ENCODE measurements at places on chromosomes 12 and 14. TPM values are rescaled to one million over a fixed set of nuclear protein-coding genes. Genes with fewer than 3 reads are reported as not detected.

Gene APOLD1
- 3.3 TPM for total RNA-seq

Gene MDM2
- 225 TPM for total RNA-seq

Gene FBRSL1
- total RNA-seq = 12.3 TPM

Gene SIX1
- total RNA-seq = 21.5 TPM

Gene TIMM9
- total RNA-seq = 24.2 TPM

Gene RIMBP2
- not detected for total RNA-seq

Gene CRACR2A
- 13.8 TPM for total RNA-seq

Gene CACNA1C
- 19.2 TPM for total RNA-seq

Gene KRT72
- not detected for total RNA-seq

Gene OTX2
- not detected for total RNA-seq

Gene FOXN4
- not detected for total RNA-seq

Gene BATF
- 0.72 TPM for total RNA-seq

Gene BCL7A
- 4.4 TPM for total RNA-seq

Gene IL22
- total RNA-seq = not detected

DNA sequence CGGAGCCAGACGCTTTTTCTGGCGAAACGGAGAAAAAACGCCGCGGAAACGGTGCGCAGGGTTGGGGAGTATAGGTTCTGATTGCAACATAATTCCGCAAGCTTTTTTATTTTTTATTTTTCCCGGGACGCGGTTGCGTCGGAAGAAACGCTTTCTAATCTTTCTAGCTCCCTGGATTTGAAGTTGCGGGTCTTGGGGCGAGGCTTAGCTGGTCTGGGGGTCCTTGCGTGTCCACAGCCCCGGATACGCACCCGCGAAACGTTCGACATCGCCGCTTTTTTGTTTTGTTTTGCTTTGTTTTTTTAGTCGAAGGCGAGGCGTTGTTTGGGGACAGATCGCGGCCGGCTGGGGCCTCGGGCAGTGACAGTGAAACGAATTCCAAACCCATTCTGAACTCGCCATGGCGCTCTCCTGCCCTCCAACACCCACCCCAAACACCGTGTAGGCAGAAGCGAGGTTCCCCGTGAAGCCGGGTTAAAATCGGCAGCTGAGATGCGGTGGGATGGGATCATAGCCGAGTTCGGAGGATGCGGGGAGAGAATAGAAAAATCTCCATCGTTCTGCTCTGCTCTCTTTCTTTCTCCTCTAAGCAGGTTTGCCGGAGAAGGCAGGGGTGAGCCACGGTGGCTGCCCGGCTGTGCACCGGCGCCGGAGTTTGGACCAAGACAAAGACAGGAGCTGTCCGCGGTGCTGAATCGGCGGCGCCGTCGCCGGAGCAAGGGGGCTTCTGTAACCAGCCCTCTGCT, 8.1 kb upstream of the LHX5 start:
- peak; percentile 94 for DNase-seq

DNA sequence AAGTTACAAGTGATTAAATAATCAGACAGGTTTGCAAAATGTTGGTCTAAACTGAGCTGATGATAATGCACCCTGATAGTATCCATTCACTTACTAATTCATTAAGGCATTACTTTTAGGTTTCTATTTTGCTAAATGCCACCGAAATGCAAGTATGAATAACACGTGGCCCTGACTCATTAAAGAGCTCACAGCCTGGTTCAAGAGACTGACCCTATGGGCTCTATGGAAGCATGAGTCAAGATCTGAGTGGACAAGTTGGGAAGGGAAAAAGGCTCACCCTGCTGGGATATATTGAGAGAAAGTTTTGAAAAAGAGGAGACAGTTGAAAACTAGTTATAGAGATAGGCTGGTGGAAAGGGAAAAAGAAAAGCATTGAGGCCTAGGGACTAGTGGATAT, 14.8 kb upstream of the LRRC9 start:
- DNase-seq = no peak

DNA sequence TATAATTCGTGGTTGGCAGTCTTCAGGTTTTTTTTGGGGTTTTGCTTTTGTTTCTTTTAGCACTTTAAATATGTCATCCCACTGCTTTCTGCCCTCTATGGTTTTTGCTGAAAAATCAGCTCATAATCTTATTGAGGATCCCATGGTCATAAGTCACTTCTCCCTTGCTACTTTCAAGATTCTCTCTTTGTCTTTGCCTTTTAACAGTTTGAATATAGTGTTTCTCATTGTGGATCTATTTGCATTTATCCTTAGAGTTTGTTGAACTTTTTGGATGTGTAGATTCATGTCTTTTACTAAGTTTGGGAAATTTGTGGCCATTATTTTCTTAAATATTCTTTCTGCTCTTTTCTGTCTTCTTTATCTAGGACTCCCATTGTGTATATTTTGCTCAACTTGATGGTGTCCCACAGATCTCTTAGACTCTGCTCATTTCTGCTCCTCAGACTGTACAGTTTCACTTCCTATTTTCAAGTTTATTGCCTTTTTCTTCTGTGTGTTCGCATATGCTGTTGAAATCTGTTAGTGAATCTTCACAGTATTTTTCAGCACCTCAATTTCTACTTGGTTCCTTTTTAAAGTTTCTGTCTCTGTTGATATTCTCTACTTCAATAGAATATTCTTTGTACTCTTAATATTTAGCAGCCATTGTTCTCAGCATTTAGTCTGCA, 70.8 kb downstream of the WNK1 start:
- no peak for DNase-seq

GRCh38 chr14:91878274-91878673, 10.9 kb upstream of the TC2N start:
- no peak for DNase-seq

DNA sequence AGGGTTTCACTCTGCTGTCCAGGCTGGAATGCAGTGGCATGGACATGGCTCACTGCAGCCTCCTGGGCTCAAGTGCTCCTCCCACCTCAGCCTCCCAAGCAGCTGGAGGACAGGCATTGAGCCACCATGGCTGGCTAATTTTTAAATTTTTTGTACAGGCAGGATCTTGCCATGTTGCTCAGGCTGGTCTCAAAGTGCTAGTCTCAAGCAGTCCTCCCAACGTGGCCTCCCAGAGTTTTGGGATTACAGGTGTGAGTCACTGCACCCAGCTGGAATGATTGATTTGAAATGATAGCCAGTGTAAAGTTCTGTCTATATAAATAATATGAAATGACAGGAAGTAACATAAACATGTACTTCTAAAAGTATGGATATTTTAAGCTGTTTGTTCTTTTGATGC, 172.7 kb downstream of the FUT8 start:
- DNase-seq = no peak

- DNase-seq = peak; percentile 85
Measured at GRCh38 chr12:22978962-22979361, 354.0 kb downstream of the ETNK1 start.

DNA sequence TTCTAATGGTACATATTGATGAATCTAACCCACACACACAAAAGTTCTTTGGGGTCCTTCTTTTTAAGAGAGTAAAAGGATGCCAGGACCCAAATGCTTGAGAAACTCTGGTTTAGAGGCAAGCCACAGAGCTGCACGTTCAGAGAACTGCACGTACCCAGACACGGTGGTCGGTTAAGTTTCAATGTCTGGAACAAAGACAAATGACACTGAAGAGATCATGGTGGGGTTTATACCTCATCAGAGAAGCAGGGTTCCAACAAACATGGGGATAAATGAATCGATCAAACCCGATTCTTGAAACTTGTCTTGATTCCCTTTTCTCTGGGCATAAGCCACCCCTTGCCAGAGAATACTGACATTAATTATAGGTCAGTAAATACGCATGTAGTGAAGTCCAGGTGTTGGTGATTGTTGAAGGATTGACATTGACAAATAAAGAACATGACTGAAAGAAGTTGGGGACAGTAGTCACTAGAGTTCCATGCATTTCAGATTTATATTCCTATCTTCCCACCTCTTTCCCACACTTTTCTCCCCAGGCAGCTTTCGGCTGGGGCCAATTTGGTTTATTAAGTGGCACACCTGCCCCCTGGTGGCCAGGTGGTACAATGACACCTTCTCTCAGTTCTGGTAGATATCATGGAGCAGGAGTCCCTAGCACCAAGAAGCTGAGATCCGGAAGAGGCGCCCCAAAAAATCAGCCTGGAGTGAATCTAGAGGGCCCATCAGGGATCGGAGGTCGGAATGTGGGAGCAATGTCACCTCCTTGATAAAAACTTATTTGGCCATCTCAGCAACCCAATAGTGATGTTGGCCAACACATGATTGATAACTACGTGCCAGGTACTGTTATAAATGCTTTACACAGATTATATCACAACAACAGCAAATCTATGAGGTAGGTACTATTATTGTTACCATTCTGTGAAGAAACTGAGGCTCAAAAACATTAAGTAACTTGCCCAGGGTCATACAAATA, 17.8 kb upstream of the HDAC7 start:
- peak; percentile 92 for DNase-seq

GRCh38 chr14:72549026-72549425, 344.9 kb downstream of the DPF3 start:
- DNase-seq = peak; percentile 91

- DNase-seq = no peak
Measured at GRCh38 chr12:15708396-15709076, 80.7 kb downstream of the EPS8 start.

DNA sequence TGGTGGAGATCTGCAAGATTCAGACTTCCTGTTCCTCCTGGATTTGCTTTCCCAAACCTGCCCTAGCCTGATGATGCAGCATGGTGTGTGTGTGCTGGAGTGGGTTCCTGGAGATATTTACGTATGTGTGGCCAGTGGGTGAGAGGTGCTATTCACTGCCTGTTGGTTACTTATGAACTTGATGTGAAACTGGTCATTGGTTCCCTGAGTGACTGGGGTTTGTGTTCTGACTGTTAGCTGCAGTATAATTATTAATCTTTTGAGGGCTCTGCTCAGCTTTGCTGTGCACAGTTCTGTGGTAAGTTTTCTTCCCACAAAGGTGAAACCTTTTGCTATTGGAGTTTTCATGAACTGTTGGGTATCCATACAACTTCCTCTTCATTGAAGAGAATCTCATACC, 541.8 kb upstream of the FBXO33 start:
- no peak for DNase-seq

GRCh38 chr12:104828015-104828414, 130.1 kb downstream of the SLC41A2 start:
- no peak for DNase-seq

DNA sequence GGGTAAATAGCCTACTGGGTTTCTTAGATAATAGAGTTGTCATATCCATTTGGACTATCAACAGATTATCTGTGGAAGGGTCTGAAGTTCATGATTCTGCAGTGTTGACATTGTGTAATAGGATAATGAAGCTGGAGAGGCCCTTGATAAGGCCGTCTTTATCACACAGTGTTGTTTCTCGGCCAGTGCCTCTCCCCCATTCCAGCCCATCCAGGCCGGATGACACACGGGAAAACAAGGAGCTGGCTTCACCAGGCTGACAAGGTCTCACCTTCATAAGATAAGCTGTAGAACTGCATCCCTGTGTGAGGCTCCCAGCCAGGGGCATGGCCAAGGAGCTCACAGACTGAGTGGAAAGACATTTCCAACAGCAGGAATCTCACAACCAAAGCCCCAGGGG, 8.7 kb upstream of the EML1 start:
- DNase-seq = no peak

GRCh38 chr14:45705940-45706534, 453.0 kb upstream of the MIS18BP1 start:
- no peak for DNase-seq

- DNase-seq = peak; percentile 65
Measured at GRCh38 chr14:60561845-60562746, 53.1 kb downstream of the SIX6 start.

DNA sequence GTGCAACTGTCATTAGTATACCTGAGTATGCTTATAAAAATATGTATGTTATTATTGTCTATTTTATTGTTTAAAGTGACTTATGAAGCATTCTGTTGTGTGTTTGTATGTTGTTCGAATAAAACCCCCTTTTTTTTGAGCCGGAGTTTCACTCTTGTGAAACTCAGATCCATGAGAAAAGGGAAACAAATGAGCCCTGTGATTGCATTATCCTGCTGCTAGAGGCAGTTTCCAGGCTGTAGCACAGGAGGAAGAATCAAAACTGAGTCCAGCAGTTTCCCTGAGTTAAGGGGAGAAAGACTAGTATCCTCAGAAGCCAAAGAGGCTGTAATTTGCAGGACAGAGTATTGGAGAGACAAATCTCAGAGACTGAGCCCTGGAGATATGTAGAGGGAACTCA, 12.5 kb downstream of the SGPP1 start:
- DNase-seq = no peak

DNA sequence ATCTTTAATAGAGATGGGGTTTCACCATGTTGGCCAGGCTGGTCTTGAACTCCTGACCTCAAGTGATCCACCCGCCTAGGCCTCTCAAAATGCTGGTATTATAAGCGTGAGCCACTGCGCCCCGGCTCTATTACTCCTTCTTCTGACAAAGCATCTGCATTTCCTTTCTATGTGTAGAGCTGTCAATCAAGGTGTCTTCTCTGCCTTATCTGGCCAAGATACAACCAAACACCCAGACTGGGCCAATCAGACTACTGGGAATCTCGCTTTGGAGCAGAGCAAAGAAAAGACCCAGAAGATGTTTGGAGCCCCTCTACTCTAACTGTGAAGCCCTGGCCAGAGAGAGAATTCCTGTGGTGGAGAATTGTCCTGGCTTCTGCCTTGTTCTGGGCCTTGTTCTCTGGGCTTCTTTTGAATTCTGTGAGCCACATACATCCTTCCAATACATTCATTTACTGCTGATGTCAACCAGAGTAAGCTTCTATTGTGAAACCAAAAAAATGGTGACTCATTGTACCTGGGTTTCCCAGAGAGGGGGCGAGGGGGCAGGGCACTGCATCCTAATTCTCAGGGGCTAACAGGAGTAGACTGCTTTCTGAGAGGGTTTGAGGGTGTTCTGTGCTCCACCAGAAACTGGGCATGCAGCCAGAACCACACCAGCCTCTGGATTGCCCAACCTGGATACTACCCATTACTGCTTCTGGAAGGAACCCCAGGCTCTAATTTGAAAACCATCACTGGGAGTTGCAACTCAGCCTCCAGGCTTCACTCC, 18.8 kb upstream of the FLVCR2 start:
- DNase-seq = no peak

GRCh38 chr14:104702106-104702505, 12.7 kb downstream of the INF2 start:
- DNase-seq = no peak

GRCh38 chr12:2259369-2259768, 206.6 kb downstream of the CACNA1C start:
- DNase-seq = no peak

GRCh38 chr14:30822080-30822571, 52.2 kb upstream of the COCH start:
- no peak for DNase-seq

DNA sequence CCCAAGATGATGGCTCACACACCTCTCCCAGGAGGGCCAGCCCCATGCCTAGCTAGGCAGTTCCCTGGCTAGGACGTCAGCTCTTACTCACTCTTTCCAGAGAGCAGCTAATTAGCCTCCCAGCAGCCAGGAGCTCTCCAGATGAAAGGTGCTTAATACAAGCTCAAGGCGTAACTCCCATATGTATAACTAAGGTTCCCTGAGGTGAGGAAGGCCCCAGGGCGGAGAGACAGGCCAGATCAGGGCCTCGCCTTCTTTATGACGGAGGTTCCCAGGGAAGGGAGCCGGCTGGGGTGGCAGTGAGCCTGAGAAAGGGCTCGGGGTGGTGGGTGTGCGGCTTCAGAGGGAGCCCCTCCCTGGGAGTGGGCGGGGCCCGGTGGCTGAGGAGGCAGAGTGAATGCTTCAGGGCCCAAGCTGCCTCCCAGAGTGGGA, 26.4 kb upstream of the ZFP36L1 start:
- DNase-seq = peak; percentile 81
